Astrocyte of the spinal cord (primary cell): ENCODE measurements at places on chromosomes 11 and 22.

GRCh38 chr22:19396934-19397733, 34.4 kb downstream of the HIRA start:
- no peak for DNase-seq

DNA sequence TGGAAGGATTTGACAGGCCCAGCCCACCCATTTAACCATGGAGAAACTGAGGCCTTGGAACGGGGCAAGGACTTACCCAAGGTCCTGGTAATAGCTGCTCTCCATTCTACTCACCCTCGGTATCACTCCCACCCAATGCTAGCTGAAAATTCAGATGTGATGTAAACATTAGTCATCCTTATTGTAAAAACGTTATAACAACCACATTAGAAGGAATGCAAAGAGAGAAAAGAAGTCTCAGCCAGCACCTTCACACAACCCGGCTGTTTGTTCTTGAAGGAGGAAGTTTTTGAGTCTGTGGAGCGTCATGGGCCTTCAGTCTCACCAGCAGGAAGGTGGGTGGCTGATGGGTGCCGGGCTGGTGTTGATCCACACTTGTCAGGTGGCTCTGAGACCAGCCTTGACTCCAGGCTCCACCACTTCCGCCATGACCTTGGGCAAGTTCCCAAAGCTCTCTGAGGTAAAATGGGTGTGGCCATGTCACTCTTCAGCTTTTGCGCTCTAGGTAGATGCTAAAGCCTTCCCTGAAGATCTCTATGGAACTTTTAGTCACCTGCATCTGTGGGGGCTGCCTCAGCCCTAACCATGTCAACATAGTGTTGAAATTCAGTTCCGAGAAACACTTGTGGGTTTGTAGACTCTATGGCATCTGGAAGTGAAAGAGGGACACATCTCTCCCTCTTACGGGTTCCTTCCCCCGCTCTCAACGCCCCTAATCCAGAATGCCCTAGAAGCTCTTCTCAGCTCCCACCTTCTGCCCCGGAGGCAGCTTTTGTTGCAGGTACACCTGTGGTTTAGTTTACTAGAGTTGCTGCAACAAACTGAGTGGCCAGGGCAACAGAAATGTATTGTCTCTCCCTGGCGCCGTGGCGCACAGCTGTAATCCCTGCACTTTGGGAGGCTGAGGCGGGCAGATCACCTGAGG, 14.8 kb downstream of the CD6 start:
- peak; percentile 40 for DNase-seq

DNA sequence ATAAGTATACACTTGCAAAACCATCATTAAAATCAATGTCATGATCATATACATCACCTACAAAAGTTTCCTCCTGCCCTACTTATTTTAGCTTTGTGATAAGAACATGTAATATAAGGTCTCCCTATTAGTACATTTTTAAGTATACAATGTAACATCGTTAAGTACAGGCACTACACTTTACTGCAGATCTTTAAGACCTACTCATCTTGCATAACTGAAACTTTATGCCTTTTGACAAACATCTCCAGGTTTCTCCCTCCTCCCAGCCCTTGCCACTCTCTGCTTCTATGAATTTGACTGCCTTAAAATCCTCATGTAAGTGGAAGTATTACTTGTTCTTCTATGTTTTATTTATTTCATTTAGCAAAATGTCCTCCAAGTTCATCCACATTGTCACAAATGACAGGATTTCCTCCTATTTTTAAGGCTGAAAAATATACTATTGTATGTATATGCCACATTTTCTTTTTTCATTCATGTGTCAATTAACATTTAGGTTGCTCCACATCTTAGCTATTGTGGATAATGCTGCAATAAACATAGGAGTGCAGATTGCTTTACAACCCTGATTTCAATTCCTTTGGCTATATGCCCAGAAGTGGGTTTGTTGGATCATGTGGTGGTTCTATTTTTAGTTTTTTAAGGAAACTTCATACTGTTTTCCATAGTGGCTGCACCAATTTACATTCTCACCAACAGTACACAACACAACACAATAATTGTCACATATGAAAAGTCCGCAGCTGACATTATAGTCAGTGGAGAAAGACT, 471.1 kb upstream of the ANO3 start:
- DNase-seq: peak; percentile 38

GRCh38 chr11:128458321-128458720, 129.0 kb downstream of the ETS1 start:
- DNase-seq: peak; percentile 84

GRCh38 chr22:37794376-37794775, 13.4 kb upstream of the GCAT start:
- DNase-seq: no peak

- DNase-seq: no peak
Observed at GRCh38 chr11:31813391-31814175, 2.5 kb upstream of the PAX6 start.

- DNase-seq: peak; percentile 16
Observed at GRCh38 chr11:134228625-134229024, 4.2 kb downstream of the VPS26B start.

DNA sequence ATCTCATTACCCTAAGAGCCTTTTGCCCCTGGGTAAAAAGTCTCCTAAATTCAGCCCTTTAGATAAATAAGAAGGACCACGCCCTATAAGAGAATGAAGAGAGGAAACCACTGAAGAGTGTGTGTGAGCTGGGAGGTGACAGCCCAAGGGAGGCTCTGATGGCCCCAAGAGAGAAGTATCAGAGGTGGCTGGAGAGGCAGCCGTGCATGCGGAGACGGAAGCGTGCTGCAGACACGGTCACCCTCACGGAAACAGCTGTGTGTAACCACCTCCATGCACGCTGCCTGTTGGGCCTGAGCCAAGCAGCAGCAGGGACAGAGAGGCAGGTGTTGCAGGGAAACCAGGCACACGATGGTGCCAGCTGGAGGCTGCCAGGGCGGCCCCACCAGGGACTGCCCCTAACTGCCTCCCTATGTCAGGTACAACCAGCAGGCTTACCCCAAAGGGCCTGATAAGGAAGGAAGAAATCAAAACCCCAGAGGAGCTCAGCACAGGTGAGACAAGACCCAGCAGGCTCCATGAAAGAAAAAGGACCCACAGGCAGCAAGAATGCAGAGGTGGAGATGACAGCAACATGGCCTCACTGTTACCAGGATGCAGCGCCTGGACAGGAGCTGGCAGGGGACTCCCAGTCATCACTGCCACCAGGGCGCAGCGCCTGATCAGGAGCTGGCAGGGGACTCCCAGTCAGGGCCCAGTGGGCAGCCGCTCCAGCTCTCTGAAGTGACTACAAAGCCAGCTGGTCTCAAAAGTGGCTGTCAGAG, 7.8 kb downstream of the LARGE2 start:
- no peak for DNase-seq

DNA sequence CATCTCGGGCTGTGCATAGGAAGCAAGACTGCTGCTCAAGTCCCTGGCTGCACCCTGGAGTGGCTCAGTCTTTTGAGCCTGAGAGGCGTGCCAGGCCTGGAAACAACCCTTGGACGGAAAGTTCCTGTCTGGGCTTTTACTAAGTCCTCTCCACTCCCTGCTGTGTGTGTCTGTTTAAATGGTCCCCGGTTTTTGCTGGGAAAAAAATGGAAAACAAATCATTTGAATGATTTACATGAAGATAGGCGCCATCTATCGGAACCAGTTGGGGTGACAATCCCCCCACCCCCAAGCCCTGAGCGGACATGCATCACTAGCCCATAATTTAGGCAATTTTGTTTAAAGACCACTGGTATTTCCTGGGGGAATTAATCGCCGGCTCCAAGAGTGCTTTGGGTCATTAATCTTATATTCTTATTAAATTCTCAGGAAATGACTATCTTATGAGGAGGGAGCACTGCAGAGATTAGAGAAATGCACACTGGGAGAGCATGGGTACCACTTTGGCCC, 2.7 kb upstream of the GAB2 start:
- DNase-seq: peak; percentile 86

GRCh38 chr22:31621507-31622124, 40.4 kb downstream of the PISD start:
- no peak for DNase-seq

DNA sequence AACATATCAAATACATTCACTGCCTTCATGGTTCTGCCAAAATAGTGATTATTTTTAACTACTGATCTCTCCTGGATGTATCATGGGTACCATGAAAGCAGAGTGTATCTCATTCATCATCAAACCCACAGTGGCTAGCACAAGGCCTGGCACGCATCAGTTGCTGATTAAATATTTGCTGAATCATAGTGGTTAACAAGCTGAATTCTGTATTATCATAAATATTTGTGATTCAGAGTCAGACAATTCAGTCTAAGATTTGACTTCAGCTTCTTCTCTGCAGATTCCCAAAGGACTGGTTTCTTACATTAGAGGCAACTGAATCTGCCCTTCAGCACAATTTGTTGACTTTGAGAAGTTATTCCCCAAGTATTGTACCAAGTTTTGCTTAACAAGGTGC, 715.8 kb upstream of the LRRC4C start:
- DNase-seq: peak; percentile 60

- DNase-seq: no peak
Observed at GRCh38 chr11:86484795-86485166, 110.1 kb downstream of the CCDC81 start.

DNA sequence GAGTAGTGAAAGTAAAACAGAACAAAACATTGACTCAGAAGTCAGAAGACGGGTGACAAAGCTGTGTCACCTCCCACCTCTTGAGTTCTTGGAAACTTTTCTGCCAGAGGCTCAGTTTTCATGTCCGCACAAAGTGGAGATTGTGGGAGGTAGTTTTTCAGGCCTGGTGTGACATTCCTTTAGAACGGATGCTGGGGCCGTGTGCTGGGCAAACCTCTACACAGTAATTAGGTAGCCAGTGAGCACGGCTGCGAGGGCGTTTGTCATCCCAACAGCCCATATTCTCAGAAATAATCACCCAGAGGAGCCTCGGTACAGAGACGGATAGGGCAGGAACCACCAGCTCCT, 1054.4 kb downstream of the TBC1D22A start:
- DNase-seq: no peak

DNA sequence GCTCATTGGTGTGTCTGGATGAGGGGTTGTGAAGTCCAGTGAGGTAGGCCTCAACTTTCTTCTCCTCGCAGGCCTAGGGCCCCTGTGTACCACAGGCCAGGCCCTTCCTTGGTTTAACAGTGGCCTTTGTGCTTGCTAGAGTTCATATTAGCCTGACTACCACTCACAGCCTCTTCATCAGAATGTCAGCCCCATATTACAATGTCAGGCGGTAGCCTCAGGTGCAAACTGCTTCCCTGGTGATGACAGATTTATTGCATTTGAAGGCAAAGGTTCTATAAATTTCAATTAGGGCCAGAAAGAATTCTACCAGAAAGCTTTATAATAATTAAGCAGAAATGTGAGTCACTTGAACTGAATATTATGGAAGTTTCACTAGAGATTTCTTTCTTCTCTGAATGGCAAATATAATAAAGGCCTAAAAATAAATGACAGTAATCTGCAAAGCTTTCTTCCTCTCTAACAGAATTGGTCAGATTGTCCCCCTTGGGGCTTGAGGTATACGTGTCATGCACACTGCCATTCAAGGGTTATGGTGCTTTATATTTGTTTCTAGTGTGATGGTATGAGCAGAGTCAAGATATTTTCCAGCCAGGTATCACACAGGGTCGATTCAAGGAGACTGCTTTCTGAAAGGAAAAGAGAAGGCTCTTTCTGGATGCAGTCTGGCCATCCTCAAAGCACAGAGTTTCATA, 210.3 kb downstream of the CWF19L2 start:
- DNase-seq: no peak

- no peak for DNase-seq
Observed at GRCh38 chr11:115665175-115665821, 161.1 kb upstream of the CADM1 start.

DNA sequence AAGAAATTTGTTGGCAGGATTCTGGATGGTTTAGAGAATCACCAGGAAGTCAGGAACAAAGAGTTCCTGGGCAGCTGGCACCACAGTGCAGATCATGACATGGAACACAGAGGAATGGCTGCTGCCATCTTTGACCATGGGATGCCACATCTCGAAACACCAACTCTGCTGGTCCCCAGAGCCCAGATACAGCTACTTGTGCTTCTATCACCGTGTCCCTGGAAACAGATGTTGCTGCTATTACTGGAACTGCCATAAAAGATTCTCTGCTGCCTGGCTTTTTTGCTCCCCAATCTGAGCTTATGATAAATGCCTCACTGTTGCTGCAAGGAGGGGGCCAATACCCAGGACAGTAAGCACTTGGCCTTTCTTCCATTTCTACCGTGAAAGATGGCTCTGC, 185.2 kb downstream of the CSNK2A3 start:
- no peak for DNase-seq

DNA sequence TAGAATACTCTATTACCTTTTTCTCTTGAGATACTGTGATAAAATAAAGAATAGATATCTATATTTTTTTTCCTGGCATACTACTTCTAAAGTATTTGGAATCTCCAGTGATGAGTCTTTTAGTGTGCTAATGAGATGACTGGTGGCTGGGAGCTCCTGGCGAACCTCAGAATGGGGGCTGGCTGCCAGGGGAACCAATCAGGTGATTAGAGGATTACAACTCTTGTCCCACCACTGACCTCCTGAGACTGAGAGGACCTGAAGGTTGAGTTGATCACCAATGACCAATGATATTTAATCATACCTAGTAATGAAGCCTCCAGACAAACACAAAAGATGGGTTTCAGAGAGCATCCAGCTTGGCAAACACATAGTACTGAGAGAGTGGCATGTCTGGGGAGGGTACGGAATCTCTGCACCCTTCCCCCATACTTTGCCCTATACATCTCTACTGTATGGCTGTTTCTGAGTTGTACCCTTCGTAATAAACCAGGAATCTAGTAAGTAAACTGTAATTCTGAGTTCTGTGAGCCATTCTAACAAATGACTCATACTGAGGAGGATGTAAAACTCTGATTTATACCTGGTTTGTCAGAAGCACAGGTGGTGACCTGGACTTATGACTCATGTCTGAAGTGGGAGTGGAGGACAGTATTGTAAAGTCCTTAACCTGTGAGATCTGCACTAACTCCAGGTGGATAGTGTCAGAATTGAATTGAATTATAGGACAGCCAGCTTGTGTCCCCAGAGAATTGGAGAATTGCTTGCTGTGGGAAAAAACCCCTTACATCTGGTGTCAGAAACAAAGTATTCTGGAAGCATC, 325.3 kb upstream of the LRRC4C start:
- DNase-seq: peak; percentile 42

DNA sequence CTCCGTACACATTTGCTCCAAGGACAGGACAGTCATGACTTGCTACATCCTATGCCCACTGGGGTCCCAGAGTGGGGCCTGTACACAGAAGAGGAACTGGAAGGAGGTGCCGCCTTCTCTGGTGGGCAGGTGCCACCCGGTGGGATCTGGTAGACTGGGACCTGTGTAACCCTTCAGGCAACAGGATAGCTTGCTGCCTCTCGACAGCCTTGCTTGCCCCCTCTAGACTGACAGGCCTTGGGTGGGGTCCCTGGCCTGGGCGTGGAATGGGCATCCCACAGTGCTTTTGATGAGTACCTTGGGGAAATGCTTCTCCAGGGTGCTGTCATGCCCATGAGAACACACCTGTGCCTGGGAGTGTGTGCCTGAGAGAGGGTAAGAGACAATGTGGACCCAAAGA, 15.8 kb downstream of the SHANK3 start:
- no peak for DNase-seq

- DNase-seq: no peak
Observed at GRCh38 chr22:27602390-27602789, 199.2 kb downstream of the MN1 start.
